NCI-H2029 treated with DMSO at 0.1 percent for 48 hours (cell line): ENCODE measurements at places on chromosomes 2 and 18.

GRCh38 chr18:42458226-42458625 is 503.2 kb downstream of the PIK3C3 start:
- no peak for DNase-seq

DNA sequence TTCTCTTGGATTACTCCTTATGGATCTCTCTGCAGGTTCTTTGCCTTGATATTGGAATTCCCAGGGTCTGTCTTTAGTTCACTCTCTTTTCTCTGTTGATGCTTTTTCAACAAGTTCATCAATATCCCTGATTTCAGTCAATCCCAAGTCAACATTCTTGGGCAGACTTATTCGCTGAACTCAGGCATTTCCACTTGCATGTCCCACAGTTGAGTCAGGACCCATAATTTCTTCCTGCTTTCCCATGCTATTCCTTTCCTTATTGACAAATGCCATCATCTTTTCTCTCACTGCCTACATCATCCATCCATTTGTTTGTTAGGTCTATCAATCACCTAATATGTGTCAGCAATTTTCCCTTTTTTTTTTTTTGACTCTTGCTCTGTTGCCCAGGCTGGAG is 11.6 kb downstream of the GPD2 start:
- DNase-seq: no peak

DNA sequence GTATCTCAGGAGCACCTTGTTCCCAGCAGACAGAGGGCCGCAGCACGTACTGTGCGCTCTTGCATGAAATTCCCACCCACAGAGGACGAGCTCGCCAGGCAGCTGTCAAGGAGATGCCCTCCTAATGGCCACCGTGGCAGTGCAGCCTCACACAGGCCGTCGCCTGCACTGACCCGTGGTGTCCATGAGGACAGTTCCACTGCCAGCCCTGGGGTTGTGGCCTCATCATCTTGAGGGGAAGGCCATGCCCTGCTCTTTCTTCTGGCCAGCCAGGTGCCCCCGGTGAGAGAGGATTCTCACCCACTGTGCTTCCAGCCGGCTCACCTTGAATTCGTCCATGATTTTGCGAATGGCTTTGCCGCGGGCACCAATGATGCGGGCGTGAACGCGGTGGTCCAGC is 42.0 kb downstream of the ANO7 start:
- DNase-seq: no peak

- no peak for DNase-seq
Observed at GRCh38 chr2:62208758-62209114, 12.8 kb downstream of the B3GNT2 start.

DNA sequence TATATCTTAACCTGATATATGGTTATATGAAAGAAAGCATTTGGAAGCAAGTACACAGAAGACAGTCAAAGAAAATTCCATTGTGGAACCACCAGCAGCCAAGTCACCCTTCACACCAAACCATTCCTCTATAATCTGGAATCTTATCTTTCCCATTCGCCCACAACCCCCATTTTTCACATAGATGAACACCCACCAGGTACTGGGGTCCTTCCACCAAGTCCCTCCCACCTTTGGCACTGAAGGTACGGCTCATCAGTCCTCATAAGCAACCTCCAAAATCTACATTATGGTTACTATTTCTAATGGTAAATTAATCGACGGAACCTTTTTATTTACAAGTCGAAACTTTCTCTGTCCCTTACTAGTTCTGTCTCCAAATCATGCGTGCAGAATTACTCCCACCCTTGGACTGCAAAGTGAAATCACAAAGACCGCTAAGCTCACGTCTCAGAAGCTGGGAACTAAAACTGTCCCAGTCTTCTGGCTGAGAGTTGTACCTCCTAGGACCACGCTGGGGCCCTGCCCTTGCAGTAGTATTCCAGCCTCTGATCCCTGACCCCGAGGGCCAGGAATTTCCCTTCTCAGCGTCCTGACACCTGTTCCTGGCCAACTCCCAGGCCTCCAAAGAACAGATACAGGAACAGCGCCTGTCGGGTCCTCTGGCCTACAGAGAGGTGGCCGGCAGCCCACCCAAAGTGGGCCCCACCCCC is 702 bp downstream of the OLA1 start:
- DNase-seq: no peak

DNA sequence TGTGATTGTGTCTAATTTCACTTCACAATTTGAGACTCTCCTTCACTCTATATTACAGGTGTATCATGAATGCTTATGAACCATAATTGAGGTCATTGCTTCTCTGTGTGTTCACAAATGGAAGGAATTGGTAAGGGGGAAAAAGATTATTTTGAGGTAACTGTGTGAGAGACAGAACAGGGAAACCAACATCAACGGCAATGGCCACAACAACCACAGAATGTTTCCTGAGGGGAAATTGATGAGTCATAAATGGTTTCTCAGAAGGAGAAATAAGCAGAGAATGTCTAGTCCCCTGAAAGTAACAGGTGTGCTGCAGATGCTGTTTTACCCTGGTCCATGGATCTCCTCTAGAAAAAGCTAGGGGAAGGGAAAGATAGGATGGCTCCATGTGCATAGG is 361.2 kb upstream of the GALNT5 start:
- DNase-seq: no peak

GRCh38 chr2:39851651-39852110 is 72.6 kb upstream of the THUMPD2 start:
- no peak for DNase-seq

- DNase-seq: no peak
Observed at GRCh38 chr2:97267411-97268074, 154.6 kb downstream of the ANKRD36 start.

DNA sequence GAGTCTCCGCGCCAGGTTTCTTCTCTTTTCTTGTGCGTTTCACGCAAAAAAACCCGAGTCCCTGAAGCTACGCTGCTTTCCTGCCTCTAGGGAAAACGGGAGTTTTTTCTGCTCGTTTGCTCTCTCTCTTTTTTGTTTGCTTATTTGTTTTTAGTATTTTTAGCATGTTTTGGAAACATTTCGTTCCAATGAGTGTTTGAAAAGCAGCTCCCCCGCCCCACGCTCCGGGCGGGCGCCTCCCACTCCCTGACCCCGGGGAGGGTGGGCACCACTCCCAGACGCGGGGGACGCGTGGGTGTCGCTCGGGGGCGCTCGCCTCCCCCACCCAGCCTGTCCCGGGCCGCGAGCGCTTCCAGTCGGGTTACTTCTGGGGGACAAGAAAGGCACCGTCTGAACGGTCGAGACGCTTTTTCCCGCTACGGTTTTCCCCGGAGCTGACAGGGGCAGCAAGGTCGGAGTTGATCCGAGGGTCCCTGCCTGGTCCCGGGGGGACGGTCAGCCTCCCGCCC is 446 bp upstream of the EFHD1 start:
- no peak for DNase-seq

- no peak for DNase-seq
Observed at GRCh38 chr18:13531681-13532325, 194.6 kb downstream of the FAM210A start.

GRCh38 chr2:9548506-9548905 is 7.1 kb downstream of the ADAM17 start:
- DNase-seq: no peak

DNA sequence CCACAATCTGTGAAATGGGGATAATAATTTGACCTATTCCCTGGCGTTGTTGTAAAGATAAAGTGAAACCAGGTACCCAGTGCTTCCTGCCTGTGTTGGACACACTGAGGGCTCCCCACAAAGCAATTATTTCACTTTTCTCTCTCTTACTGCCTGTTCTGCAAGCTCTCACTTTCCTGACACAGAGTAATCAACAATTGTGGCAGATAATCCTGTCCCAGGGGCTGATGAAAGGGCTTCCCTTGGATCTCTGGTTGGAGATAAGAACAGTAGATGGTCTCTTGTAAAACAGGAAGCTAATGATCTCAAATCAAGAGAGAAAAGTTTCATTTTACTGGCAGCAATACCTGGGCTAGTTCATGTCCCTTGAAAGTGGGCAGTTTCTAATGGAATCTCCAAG is 190.4 kb upstream of the EPHA4 start:
- DNase-seq: no peak

GRCh38 chr2:28582595-28582994 is 86.7 kb downstream of the PLB1 start:
- DNase-seq: no peak

GRCh38 chr2:131322209-131322608 is 41.8 kb downstream of the RAB6D start:
- DNase-seq: no peak

DNA sequence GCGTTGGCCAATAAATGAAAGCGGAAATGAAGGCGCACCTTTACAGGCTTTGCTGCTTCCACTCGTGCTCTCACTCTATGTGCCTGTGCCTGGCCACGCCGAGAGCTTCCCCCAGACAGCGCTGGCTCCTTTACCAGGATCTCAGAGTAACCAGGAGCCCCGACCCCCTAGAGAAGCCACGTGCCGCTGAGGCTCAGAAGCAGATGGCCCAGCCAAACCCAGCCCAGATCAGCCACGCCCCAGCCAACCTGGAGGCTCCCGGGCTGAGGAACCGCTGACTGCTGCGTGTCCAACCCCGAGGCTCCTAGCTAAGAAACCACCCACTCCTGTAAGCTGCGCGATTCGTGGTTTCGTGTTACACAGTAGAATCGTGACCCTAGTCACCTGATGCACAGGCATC is 199.3 kb downstream of the NCK2 start:
- no peak for DNase-seq

DNA sequence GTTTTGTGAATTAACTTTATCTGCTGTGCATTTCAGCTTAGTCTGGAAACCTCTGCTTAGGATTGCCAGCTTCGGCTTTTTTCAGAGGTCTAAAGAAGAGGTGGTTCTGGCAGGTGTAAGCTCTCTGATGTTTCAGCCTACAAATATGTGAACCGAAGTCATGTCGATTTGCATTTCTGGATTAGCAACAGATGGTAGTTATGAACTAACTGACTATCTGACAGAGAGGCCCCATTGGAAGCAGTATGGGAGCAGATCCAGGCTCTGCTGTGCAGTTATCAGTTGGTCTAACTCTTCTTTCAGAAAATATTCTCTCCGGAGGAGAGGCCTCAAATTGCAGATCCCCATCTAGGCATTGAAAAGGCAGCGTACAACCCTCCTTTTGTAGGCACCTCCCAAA is 32.7 kb upstream of the SPRED2 start:
- no peak for DNase-seq

DNA sequence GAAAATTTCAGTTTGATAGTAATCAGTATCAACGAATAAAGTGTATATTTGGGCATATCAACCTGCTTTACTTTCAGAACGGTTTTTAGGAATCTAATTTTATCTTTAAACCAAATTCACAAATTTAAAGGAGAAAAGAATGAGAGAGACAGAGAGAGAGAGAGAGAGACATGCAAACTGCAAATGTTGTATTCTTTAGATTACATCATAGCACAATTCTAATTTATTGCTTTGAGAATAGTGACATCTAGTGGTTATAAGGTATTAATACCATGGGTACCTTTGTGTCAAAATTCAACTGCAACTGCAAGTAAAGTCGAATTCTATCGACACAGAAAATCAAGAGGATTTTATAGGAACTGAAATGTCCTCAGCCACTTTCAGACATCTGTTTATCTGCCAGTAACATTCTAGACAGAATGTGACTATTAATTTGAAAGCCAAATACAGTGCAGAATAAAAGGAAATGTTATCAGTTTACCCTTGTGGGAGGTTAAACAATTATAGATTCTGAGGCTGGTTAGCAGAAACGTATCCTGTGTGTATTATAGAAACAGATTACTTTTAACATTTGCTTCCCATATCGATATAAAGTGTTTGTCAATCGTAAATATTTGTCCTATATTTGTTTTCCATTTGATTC is 529.8 kb upstream of the VRK2 start:
- DNase-seq: peak; percentile 75

GRCh38 chr2:69311024-69311416 is 76.0 kb downstream of the GFPT1 start:
- no peak for DNase-seq

DNA sequence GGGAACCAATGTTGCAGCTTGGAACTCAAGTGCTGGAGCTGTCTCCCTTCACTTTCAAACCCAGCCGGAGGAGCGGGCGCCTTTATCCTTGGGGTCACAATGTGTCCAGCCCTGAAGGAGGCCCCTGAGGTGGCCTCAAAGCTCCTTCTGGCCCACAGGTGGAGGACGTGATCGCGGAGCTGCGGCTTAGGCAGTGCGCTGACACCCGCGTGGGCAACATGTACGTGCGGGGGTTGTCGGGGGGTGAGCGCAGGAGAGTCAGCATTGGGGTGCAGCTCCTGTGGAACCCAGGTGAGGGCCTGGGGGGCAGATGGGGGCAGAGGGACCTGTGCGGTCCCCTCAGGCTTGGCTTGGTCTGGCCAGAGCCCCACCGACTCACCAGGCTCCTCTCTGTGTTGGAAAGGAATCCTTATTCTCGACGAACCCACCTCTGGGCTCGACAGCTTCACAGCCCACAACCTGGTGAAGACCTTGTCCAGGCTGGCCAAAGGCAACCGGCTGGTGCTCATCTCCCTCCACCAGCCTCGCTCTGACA is 13.5 kb downstream of the ABCG8 start:
- no peak for DNase-seq

DNA sequence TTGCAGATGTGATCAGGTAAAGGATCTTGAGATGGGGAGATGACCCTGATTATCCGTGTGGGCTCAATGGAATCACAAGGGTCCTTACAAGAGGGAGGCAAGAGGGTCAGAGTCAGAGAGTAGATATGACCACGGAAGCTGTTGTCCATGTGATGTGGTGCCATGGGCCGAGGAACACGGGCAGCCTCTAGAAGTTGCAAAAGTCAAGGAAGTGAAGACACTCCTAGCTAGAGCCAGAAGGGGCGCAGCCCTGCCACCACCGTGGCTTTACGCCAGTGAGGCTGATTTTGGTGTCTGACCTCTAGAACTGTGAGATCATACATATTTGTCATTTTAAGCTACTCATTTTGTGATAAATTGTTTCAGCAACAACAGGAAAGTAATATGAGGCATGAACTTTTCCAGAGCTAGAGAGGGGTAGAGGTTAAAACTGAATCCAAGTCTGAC is 114.4 kb downstream of the CAPN13 start:
- DNase-seq: no peak

- DNase-seq: no peak
Observed at GRCh38 chr18:62897153-62897552, 181.8 kb downstream of the PHLPP1 start.

- DNase-seq: no peak
Observed at GRCh38 chr2:67854798-67855197, 208.0 kb downstream of the C1D start.

- no peak for DNase-seq
Observed at GRCh38 chr18:37260367-37261093, 305.1 kb downstream of the CELF4 start.

DNA sequence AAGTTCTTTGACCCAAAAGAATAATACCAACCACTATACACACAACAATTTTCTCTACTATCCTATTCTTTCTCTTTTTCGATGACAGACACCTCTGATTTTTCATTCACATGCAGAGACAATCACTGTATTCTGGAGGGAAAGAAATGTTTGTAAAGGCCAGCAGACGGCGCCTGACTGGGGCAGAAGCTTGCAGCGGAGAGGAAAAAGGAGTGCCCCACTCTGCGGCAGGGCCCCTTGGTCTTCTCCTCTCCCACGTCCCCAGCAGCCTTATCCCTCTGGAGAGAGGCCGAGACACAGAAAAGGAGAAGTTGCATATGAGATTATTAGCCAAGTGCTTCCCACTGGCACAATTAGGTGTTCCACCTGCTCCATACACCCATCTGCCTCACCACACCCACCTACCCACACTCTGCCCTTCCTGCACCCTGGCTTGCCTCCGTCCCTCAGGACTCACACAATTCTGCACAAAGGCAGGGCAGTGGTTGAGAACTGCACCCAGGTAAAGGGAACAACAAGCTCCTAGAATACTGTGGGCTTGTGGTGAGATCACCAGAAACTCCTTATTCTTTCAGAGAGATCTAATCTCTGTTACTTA is 687.3 kb downstream of the NRXN1 start:
- DNase-seq: no peak

- no peak for DNase-seq
Observed at GRCh38 chr18:46488471-46489213, 168.4 kb downstream of the LOXHD1 start.
